ENCODE measurements at places on chromosomes 4 and X.

- no peak for DNase-seq
These were observed 145.9 kb downstream of the CPE start for GRCh38 chr4:165524532-165525190.

- DNase-seq = no peak
These were observed 144.5 kb downstream of the NAP1L3 start for GRCh38 chrX:93528917-93529316.

- DNase-seq = no peak
These were observed at the start of gene S100P for GRCh38 chr4:6693231-6694176. S100P (plus strand) TSS chr4:6693878; CDS start chr4:6693933, 55 bp downstream.

- DNase-seq = no peak
These were observed 10.4 kb downstream of the MAD2L1 start for GRCh38 chr4:120056246-120056645.

DNA sequence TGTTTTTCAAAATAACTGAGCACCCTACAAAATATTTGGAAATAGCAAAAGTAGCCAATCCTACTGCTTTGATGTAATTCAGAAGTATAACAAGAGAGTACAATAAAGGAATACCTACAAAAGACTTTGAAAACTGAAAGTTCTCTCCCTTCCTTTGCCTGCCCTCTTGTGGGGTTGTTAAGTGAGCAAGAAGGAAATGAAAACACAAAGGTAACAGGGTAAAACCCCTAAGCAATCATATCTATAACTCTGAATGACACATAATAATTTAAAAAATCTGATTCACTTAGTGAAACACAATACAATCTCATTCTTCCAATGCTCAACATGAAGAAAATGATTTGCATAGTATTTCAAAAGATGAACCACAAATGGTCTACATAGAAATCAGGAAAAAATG, 98.2 kb downstream of the FRYL start:
- no peak for DNase-seq

DNA sequence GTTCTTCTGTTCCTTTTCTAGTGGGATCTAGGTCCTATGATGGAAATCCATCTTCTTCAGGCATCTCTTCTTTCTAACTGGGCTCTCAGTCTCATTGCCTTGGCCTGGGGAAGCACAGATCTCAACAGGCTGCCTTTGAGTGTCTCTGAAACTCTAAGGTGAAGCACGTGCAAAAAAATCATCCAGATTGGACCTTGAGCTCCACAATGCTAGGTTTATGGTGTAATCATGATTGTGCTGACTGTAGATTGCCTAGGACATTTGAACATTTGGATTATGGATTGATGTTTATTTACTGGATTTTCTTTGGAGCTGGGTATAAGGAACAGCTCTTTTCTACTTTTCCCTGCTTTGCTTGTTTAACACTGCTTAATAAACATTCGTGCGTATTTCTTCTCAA, 191.5 kb upstream of the NR3C2 start:
- no peak for DNase-seq

Data from stimulated activated CD4-positive, alpha-beta T cell treated with anti-CD3 and anti-CD28 coated beads, Interleukin-1b, Interleukin-23, amount 100 ng/mL, for 1 hour (primary cell).